ENCODE measurements at places on chromosomes 6 and 20.

GRCh38 chr20:57208198-57208597, 58.2 kb downstream of the BMP7 start:
- DNase-seq = no peak

GRCh38 chr20:39600156-39600555, 638.0 kb downstream of the DHX35 start:
- no peak for DNase-seq

- no peak for DNase-seq
Observed at GRCh38 chr20:14958626-14959025, 621.2 kb upstream of the FLRT3 start.

DNA sequence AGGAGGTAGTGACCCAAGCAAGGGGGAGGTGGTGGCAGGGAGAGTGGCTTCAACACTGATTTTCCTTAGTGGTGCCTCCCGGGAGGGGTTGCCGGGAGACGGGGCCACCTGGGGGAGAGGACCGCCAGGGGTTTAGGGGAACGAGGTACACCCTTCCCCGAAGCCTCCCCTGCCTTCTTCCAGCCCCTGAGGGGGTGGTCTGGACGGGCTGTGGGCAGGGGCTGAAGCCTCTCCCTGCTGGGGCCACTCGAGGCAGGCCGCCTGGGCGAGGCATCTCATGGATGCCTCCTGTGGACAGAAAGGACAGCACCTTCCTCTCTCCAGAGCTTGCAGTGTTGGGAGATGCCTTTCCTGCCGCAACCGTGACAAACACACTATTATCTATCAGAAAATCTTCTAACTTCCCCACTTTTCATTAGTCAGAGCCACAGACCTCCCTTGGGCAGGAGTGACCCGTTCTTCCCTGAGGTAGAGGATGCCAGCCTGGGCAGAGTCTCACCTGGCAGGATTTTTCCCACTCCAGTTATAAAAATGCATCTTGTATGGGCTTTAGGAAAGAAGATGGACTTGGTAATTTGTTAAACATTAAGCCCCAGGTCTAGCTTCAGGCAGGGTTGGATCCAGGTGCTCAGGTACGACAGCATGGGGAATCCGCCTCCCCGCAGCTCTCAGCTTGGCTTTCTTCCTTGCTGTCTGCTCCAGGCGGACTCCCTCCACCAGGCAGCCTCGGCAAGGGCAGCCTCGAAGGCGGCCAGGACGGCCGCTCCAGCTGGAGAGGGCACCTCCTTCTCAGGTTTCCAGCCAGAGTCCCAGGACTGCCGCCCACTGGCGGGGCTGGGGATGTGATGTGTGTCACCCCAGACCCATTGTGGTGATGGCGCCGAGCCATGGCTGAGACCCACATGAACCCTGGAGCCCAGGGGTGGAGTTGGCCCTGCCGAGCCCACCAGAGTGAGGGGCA, 11.0 kb downstream of the HRH3 start:
- DNase-seq = no peak

DNA sequence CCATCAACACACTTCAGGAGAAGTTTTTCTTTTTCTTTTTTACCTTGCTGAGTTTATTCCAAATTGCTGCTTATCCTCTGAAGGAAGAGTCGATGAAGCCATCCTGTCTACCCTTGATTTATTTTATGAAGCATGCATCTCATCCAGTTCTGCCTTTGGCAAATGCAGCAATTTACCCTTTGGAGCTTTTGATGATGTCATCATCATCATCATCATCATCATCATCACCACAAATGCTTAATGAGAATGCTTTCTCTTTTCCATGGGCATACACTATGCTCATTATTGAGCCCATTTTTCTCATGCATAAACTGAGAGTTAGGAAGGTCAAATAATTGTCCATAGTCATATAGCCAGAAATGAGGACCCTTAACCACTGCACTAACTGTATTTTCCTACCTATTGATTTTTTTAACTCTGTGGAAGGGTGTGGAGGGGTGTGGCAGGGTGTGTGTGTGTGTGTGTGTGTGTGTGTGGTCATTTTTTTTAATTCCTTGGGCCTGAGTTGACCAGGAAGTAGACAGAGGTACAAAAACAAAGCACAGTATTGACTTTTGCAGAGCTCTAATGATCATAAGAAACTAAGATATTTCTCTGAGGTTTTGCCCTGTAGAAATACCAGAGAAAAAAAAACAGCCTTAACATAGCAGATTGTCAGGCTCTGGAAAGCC, 82.8 kb downstream of the COL9A1 start:
- DNase-seq = no peak

DNA sequence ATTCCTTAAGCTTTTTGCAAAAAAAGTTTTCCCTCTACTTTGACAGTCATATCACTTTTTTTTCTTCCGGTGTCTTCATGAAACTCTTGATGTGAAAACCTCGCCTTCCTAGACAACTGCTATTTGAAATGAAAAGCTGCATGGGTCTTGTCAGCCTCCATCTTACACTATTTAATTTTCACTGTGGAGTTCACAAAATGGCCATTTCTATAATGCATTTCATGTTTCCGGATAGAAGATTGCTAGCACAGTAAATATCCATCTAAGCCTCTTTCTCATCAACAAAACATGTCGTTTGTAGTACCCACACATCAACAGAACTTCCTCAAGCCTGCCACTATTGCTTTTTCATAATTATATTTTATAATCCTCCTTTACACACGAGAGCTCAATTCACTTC, 204.9 kb upstream of the ID4 start:
- no peak for DNase-seq
